ENCODE measurements at places on chromosomes 7 and 10.

GRCh38 chr7:130930681-130931080 is 196.7 kb upstream of the KLF14 start:
- DNase-seq: no peak

- no peak for DNase-seq
Measured at GRCh38 chr10:12811826-12812225, 189.7 kb downstream of the CCDC3 start.

DNA sequence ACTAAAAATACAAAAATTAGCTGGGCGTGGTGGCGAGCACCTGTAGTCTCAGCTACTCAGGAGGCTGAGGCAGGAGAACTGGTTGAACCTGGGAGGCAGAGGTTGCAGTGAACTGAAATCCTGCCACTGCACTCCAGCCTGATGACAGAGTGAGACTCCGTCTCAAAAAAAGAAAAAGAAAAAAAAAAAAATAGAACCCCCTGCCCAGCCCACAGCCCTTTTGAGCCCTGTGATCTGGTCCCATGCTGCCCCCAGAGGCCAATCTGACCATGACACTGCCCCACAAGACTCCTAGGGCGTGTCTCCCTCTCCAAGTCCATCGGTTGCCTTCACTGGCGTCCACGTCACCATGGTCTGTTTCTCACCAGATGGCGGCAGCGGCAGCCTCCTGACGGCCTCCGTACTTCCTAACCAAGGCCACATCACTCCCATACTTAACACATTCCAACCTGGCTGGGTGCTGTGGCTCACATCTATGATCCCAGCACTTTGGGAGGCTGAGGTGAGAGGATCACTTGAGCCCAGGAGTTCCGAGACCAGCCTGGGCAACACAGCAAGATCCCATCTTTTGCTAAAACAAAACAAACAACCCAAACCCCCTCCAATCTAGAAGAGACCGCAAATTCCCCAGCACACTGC is 18.0 kb downstream of the STX1A start:
- DNase-seq: peak; percentile 22

GRCh38 chr10:46998192-46998591 is 87.0 kb downstream of the PTPN20 start:
- no peak for DNase-seq

GRCh38 chr7:130400120-130400572 is 19.9 kb downstream of the CPA1 start:
- DNase-seq: no peak

DNA sequence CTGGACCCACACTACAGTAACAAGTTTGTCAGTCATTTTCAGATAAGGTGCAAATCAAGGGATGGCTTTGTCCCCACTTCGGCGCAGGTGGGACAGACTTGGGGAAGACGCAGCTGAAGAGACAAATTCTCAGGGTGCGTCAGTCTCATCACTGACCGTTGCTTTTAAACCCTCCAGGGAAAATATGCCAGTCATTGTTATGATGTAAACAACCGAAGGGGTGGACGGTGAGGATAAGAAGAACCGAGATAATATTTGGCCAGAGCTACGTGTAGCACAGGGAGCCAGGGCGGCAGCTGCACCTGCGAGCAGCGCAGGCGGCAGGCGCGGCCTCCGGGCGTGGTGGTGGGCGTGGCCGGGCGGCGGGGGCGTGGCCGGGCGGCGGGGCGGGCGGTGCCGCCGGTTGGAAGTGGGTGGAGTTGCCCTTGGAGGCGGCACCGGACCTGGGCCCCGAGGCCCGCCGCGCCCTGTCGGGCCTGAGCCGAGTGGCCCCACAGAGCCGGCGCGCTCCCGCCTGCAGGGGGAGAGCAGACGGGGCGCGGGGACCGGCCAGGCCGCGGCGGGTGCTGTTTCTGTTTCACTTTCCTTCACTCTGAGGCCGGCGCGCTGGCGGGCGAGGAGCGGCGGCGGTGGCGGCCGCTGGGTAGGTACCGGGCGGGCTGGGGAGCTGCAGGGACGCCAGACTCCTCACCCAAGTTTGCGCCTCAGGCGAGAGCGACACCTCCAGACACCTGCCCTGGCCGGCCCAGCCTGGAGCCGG is at the start of gene PCGF5:
PCGF5 (plus strand) TSS at position 470 of the 760 bp plus-strand sequence. CDS start 2,209 bp downstream, outside the sequence.
- DNase-seq: peak; percentile 74

DNA sequence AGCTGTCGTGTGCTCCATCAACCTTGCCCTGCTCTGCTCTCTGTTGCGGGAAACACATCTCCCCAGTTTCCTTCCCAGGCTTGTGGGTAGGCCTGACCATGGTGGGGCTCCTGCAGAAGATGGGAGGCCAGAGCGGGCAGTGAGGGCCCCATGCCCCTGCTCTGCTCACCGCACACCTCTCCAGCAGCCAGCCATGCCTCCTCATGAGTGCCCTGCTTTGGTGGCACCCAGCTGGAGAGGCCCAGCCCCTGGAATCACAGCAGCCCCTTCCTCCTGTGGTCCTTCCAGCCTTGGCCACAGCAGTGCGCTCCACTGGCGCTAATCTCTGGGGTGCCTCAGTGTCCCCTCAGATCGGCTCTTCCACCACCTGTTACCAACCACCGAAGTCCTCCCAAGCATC is 4.2 kb upstream of the OPN4 start:
- no peak for DNase-seq

GRCh38 chr10:33009244-33010131 is 51.5 kb upstream of the ITGB1 start:
- no peak for DNase-seq

DNA sequence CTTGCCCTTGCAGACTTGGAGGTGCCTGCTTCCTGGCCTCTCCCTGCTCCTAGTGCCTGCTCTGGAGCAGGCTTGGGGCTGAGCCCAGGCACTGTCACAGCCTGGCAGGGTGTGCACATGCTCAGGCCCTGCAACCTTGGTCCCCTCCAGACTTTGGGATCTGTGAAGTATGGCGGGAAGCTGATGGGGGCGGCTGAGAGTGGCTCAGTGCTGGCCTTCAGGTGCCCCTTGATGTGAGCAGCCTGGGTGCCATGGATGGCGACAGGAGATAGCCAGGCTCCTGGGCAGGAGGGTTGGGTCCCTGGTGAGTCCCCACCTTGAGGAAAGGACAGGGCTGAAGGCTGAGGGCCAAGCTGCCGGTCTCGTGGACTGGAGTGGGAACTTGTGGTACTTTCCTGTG is 700.4 kb upstream of the KCND2 start:
- no peak for DNase-seq

- DNase-seq: peak; percentile 11
Measured at GRCh38 chr10:79127151-79127961, 58.6 kb downstream of the ZMIZ1 start.

GRCh38 chr7:87482115-87482514 is 6.6 kb upstream of the ABCB4 start:
- DNase-seq: no peak

GRCh38 chr10:11578802-11579255 is 32.6 kb downstream of the USP6NL start:
- no peak for DNase-seq

DNA sequence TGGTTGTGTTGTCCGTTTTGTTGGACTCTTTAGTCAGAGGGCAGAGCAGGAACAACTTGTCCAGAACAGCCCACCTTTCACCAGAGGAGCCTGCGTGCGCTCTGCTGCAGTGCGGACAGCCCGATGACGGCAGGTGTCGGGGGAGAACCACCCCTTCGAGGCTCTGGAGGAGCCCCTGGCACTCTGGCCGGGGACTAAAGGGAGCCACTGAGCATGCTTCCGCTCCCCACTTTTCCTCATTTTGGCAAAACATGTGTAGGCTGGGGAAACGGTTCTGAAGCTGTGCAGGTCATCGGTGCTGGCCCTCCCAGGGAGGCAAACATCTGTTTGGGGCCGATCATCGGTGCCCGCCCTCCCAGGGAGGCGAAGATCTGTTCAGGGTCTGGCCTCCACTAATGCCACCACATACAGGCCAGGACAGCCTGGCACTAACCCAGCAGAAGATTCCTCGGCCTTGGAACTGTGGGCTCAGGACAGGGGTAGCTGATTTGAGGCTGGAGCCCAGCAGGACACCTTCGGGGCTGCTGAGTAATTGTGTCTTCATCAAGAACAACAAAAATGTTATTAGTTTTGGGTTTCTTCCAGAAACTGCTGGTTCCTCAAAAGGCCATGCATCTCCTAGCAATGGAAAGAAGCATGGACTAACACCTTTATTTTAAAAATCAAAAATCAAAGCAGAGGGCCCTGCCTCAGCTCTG is 124.4 kb upstream of the TCERG1L start:
- DNase-seq: no peak

GRCh38 chr10:93437086-93437945 is 44.8 kb downstream of the MYOF start:
- DNase-seq: no peak

DNA sequence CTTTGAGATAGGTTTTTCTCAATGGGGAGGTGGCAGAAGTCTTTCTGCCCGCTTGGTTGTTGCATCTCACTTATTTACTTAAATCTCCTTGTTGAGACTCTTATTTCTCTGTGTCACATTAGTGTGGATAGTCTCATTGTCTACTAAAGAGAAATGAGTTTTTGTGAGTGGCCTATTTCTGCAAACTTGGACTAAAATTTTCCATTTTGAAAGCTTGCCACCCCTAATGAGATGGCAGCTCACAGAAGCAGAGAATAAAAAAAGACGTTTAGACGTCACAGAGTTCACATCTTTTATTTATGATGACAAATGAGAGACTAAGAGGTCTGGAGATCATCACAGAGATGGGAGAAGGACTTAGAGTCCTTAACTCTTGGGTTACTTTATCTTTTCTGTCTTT is 262.7 kb upstream of the PHYHIPL start:
- DNase-seq: no peak

GRCh38 chr10:100913470-100913865 is 705 bp downstream of the SLF2 start:
- DNase-seq: no peak

GRCh38 chr10:59234816-59235429 is 58.5 kb downstream of the PHYHIPL start:
- peak; percentile 53 for DNase-seq

- DNase-seq: no peak
Measured at GRCh38 chr10:102845352-102845902, 8.2 kb upstream of the CYP17A1 start.

GRCh38 chr7:106346167-106346677 is 61.4 kb upstream of the NAMPT start:
- DNase-seq: no peak

DNA sequence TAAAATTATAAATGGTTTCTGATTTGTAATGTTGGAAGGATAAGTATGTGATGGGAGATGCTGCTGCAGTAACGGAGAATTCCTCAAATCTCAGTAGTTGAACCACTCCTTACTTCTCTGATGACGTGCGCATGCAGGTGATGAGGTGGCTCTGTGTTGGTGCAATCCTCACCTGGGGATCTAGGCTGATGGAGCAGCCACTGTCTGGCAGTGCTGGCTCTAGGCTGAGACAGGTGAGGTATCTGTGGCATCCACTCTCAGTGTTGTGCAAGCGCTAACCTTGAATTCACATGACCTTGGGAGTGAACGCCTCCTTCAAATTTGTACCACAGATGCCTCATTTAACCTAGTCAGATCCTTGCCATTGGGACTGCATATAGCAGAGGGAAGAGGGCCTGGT is 35.0 kb downstream of the LHFPL3 start:
- DNase-seq: no peak

DNA sequence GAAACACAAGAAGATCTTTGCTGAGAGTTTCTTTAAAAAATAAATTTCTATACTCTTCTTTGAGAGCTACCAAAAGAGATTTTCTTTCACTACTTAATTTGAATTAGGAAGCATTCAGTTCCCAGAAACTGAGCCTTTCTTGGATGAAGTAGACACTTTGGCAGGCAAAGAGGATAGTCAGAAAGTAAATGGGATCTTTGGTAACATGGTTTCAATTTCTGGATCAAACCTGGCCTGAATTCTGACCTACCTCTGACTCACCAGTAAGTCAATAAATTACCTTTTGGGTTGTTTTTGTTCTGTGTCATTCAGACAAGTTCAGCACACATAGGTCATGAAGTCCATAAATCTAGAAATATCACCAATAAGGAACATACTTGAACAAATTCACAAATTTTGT is 26.8 kb upstream of the CABCOCO1 start:
- DNase-seq: no peak

- DNase-seq: no peak
Measured at GRCh38 chr7:19619122-19619521, 89.7 kb downstream of the POLR1F start.

DNA sequence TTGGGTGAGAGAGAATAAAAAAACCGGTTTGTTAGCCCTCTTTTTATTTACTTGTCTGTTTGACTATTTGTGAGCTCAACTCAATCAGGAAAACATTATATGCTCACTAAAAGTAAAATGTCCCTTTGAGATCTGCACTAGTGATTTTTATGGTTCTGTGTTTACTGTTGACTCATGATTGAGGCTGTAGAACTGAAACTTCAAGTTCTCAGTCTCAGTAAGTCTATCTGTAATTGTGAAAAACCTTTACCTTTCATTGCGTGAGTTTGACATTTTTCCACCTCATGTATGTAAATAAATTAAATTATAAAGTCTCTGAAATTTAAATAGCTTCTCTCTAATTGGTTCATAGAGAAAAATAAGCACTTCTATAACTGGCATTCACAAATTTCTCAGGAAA is 17.0 kb upstream of the CASD1 start:
- no peak for DNase-seq

- DNase-seq: no peak
Measured at GRCh38 chr10:70885481-70885880, 2.9 kb downstream of the PCBD1 start.

GRCh38 chr7:29929018-29929807 is 60.4 kb downstream of the SCRN1 start:
- DNase-seq: no peak

- no peak for DNase-seq
Measured at GRCh38 chr7:13953368-13953767, 36.1 kb downstream of the ETV1 start.

GRCh38 chr10:49526619-49527018 is 12.3 kb downstream of the ERCC6 start:
- DNase-seq: no peak

DNA sequence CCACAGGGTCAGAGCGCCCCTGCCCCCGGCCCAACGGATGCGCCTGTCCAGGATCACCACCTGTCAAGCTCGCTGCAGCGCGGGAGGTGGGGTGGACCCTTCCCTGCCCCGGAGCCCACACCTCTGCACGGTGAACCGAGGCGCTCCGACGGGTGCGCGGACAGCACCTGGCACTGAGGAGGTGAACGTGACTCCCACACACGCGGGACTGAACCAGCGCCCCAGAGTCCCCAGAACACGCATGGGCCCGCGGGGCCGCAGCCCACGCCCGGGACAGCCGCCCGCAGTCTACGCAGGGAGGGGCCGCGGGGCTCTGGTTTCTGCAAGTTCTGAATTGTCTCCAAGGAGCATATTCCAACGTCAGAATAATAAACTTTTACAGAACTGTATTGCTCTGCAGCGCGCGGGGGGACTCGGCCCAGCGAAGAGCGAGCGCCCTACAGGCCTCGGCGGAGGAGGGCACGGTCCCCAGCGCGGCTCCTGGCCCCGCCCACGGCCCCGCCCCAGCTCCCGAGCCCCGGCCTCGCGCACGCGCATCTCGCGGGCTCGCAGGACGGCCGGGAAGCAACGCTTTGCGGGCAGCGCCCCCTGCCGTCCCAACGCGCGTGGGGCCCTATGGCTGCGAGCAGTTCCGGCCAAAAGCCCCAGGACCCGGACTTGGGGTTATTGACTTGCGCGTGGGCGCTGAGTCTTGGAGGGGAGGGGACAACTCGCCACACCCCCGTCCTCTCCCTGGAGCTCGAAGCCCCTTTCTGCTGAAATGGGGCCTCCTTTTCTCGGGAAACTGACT is 29.7 kb downstream of the OAT start:
- peak; percentile 48 for DNase-seq

All from AML-193 (cell line).